NCI-H69 (cell line): ENCODE measurements at places on chromosomes 6 and 20.
A peak's percentile ranks its signal among the peaks of the same experiment; 100 is the strongest.

GRCh38 chr20:63835021-63835858 lies 4.2 kb upstream of the ZBTB46 start:
- peak; percentile 90 for DNase-seq

- no peak for DNase-seq
Observed at GRCh38 chr20:888057-888456, 28.1 kb downstream of the ANGPT4 start.

GRCh38 chr6:20575704-20576451 lies 41.6 kb downstream of the CDKAL1 start:
- DNase-seq: peak; percentile 82

GRCh38 chr20:33936656-33937055 lies 57.1 kb upstream of the RALY start:
- DNase-seq: no peak

GRCh38 chr20:55266361-55266760 lies 739.0 kb downstream of the CBLN4 start:
- DNase-seq: no peak

DNA sequence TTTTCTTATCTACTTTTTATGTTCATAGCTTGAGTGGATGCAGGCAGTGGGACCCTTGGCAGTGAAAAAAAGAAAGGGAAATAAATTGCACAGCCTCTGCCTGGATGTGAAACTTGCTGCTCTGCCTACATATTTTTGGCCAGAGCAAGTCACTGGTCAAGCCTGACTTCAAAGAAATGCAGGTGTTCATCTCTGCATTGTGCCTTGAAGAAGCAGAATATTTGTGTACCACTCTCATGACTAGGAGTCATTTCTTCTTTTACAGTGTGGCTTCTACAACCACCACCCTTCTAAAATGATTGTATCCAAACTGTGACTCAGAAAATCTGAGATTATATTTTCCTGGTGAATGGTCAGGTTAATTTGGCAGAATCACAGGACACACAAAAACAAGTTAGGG lies 2.5 kb upstream of the KATNA1 start:
- DNase-seq: no peak

DNA sequence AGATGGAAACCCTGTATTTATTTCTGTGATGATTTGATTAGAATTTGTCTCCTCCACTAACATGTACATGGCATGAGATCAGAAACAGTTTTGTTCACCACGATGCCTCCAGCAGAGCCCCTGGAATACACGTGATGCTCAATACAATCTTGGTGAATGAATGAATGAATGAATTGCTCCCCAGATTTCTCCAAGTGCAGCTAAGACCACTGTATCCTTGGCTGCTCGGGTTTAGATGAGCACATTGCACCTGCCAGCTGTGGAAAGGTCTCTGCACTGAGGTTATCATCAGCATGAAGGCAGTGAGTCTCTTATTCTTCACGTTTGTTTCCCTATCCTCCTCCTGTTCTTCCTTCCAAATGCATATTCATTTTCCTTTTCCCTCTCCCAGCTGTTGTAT lies 17.9 kb downstream of the CASS4 start:
- DNase-seq: no peak

DNA sequence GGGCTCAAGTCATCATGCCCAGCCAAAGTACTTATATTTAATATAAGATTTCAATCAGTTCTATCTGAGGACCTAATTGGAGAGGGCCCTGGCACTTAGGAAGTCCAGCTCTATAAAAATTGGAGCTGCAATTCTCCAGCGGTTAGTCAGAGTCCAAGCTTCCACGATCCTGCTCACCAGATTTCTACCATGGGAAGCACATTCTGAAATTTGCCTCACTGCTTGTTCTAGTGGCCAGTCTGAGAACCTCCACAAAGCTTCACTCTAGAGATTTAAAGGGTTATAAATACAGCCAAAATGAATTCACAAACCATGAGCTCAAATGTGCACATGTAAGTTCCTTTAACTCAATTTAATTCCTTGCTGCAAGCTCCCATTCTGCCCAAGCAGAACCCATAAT lies 33.5 kb downstream of the PNLDC1 start:
- DNase-seq: no peak

GRCh38 chr6:112470950-112471349 lies 123.8 kb downstream of the RFPL4B start:
- no peak for DNase-seq

GRCh38 chr6:144176043-144176442 lies 25.7 kb downstream of the STX11 start:
- DNase-seq: no peak

GRCh38 chr20:53001498-53002301 lies 29.5 kb downstream of the TSHZ2 start:
- DNase-seq: no peak

DNA sequence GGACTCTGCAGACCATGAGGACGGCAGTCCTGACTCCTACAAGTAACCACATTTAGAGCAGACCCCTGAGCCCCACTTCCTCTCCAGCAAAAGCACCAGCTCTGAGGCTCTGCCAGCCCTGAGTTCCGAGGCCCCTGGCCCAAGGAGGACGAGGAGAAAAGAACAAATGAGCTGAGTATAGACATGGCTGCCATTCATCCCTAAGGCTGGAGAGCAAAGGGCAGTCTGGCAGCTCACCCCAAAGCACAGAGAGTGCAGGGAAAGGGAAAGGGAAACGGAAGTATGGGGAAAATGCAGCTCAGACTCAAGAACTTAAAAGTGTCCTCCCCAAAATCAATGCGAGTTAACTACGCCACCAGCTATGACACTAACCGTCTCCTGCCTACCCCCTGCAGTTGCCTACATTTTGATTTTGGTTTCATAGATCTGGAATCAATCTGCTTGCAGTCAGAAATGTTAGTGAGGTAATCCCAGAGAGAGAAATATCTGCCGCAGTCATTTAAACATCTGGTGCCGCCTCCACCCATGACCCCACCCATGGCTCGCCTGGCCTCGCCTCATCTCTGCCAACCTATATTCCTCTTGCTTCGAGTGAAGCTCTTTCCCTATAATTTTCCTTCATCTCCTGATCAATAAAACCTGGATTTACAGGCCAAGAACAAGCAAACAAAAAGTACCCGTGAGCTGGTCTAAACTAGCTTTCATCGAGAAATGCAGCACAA lies 49.6 kb upstream of the AFDN start:
- DNase-seq: no peak

DNA sequence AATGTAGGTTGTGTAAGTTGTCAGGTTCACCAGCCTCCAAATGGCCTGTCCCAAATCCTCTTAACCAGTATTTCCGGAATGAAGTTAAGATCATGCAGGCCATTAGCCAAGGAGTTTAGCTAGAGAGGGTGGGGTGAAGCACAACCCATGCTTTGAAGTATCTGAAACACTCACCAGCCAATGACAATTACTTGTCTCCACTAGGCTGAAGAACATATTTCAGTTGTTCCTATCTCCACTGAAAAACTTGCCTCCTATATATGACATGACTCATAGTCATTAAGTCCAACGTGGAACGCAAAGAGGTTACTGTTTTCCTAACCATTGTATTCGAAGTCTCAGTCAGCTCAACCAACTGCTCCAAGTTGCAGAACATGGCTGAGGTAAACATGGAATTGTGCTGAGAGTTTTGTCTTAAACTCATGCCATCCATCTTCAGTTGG lies 37.4 kb upstream of the TNFAIP3 start:
- DNase-seq: no peak

DNA sequence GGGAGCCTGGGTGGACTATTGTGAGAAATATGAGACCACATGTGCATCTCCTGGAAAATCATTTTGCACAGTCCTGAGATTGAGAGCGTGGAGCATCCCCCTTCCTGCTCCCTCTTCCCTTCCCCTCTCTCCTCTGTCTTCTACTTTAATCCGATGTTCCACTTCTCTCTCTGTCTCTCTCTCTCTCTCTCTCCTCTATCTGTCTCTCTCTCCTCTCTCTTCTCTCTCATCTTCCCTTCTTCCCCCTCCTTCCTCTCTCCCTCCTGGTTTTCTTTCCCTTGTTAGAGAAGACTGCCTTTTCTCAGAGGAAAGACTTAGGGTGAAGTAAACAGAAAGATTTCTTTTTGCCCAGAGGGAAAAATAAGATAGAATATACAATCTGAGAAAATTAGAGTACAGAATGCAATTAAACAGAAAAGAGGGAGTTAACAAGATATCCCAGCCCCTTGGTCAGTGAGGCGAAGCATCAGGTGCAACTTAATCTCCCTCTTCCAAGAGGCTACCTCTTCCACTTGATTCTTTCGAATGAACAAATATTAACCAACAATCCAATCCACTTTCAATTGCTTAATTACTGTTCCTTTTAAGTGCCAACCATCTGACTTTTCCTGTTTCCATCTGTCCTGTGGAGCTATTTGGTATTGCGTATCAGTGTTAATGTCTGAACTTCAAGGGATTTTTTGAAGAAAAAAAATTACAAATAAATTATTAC lies 14.6 kb downstream of the KHDC1 start:
- peak; percentile 51 for DNase-seq

DNA sequence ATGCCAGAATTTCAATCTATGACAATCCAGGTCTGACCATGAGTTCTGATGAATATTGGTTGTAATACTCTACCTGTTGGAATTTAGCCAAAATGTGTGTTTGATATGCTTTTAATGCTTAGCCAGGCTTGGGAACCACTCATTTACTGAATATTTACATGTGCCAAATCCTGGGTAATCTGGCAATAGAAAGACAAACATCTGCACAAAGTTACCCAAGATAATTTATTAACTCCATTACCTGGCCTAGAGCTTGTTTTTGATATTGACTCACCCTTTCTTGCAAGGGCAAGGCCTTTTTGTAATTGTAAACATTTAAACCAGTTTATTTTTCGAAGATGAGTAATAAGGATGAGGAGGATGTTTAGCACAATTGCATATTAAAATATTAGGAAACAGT lies 13.5 kb upstream of the CD2AP start:
- DNase-seq: peak; percentile 95
